Thoracic aorta (tissue), 2 donors: ENCODE measurements at places on chromosomes 7 and 10. TPM values are rescaled to one million over a fixed set of nuclear protein-coding genes. Genes with fewer than 3 reads are reported as not detected.

Gene OR9A2
- not detected for total RNA-seq

DNA sequence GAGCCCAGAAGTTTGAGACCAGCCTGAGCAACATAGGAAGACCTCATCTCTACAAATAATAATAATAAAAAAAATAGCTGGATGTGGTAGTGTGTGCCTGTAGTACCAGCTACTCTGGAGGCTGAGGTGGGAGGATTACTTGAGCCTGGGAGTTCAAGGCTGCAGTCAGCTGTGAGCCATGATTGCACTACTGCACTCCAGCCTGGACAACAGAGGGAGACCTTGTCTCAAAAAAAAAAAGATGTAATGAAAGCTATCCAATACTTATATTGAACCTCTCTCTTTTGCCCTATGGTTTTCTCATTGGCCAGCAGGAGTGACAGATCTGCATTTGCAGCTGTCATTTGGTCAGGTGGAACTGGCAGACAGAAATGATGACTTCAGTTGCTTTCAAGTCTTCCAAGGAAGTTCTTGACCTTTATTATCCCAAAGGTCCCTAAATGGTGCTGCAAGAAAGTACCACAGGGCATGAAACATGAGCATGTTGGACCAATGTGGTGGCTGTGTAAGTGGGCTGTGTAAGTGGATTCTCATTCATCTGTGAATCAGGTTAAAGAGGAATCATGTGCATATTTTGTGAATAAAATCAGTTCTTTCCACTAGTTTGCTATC, 99.4 kb downstream of the CALD1 start:
- H3K4me3 ChIP-seq, result no peak overlapping the region
- H3K27me3 ChIP-seq, result no peaks in the 10 kb centered on the region
- H3K36me3 ChIP-seq, result peaks cover 2% of the 10 kb centered on the region

GRCh38 chr10:122853665-122854313, 8.1 kb upstream of the CUZD1 start:
- H3K4me3 ChIP-seq, result no peak overlapping the region
- H3K4me1 ChIP-seq, result no peaks in the 10 kb centered on the region
- no peaks in the 10 kb centered on the region for H3K27me3 ChIP-seq

Gene CCL24
- total RNA-seq, result not detected

- no peaks in the 10 kb centered on the region for H3K27me3 ChIP-seq
- H3K4me1 ChIP-seq, result peaks cover 45% of the 10 kb centered on the region
- no peak for DNase-seq
- H3K36me3 ChIP-seq, result no peaks in the 10 kb centered on the region
- no peak overlapping the region for H3K4me3 ChIP-seq
Measured at GRCh38 chr7:17369691-17370426, 71.4 kb downstream of the AHR start.

DNA sequence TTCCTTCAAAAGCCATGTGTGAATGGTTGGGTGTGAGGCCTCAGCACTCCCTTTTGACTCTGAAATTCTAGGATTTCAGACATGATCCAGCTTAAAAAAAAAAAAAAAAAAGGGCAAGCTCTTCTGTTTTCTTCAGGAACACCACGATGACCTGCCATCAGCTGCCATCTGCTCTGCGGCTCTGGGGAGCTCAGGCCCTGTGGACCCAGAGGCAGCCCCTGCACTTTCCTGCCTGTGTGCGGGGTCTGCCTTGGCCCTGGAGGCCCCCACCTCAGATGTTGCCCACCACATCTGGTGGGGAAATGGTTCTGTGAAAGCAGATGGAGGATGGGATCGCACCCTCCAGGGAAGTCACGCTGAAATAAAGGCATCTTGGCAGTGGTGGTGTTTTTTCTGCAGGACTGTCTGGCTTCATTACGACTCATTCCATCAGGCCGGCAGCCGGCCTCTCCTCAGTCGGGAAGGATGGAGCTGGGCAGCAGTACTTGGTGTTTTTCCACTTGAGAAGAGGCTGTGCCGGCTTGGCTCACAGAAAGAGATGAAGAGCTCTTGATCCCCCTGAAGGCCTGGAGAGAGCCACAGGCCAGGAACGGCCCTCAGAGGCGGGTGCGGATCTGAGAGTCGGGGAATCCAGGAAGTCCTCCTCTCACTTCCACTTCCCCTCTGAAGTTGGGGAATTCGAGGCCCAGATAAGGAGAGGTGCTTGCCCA, 66.1 kb upstream of the AQP1 start:
- H3K36me3 ChIP-seq, result no peaks in the 10 kb centered on the region
- no peak for DNase-seq
- no peak overlapping the region for H3K4me3 ChIP-seq
- H3K27me3 ChIP-seq, result no peaks in the 10 kb centered on the region
- H3K27ac ChIP-seq, result peak overlapping the region; percentile 95

GRCh38 chr7:28790467-28790866, 167.7 kb downstream of the TRIL start:
- no peak overlapping the region for H3K4me3 ChIP-seq
- no peak overlapping the region for H3K27ac ChIP-seq
- H3K27me3 ChIP-seq, result no peaks in the 10 kb centered on the region

GRCh38 chr10:25102147-25102822, 72.5 kb upstream of the GPR158 start:
- DNase-seq, result no peak
- no peak overlapping the region for H3K27ac ChIP-seq
- H3K4me3 ChIP-seq, result no peak overlapping the region
- no peaks in the 10 kb centered on the region for H3K27me3 ChIP-seq

- DNase-seq, result no peak
- H3K36me3 ChIP-seq, result no peaks in the 10 kb centered on the region
- H3K27me3 ChIP-seq, result no peaks in the 10 kb centered on the region
- peaks cover 53% of the 10 kb centered on the region for H3K4me1 ChIP-seq
Measured at GRCh38 chr10:3045471-3046209, 21.7 kb upstream of the PFKP start.

Gene OIT3
- not detected for total RNA-seq

- peaks cover 13% of the 10 kb centered on the region for H3K4me1 ChIP-seq
- H3K4me3 ChIP-seq, result no peak overlapping the region
- H3K27ac ChIP-seq, result no peak overlapping the region
Measured at GRCh38 chr10:114698271-114699061, 40.4 kb upstream of the ABLIM1 start.

DNA sequence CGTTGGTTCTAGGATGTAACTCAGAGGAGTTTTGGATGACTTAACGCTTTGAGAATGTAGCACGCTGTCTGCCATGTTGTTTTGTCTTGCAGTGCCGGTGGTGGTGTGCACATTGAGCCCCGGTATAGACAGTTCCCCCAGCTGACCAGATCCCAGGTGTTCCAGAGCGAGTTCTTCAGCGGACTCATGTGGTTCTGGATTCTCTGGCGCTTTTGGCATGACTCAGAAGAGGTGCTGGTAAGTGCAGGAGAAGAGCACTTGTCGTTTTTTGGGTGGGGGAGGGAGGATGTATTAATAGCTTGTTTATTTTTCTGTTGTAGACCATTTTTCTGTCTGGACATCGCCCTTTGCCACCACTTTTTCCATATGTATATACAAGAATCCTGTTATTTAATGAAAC, 6.3 kb downstream of the NDUFB2 start:
- H3K36me3 ChIP-seq, result peaks cover 23% of the 10 kb centered on the region
- no peaks in the 10 kb centered on the region for H3K27me3 ChIP-seq
- no peak for DNase-seq
- no peak overlapping the region for H3K4me3 ChIP-seq
- peaks cover 4% of the 10 kb centered on the region for H3K4me1 ChIP-seq

- H3K4me1 ChIP-seq, result no peaks in the 10 kb centered on the region
- H3K27ac ChIP-seq, result no peak overlapping the region
- H3K4me3 ChIP-seq, result no peak overlapping the region
- no peaks in the 10 kb centered on the region for H3K36me3 ChIP-seq
- DNase-seq, result no peak
Measured at GRCh38 chr10:33793793-33794192, 459.3 kb upstream of the NRP1 start.

Gene WEE2
- total RNA-seq, result not detected

GRCh38 chr7:151342102-151342646, 562 bp downstream of the NUB1 start:
- no peak for DNase-seq
- H3K27ac ChIP-seq, result peak overlapping the region; percentile 71
- peaks cover 20% of the 10 kb centered on the region for H3K4me1 ChIP-seq
- no peaks in the 10 kb centered on the region for H3K27me3 ChIP-seq
- peaks cover 12% of the 10 kb centered on the region for H3K36me3 ChIP-seq

DNA sequence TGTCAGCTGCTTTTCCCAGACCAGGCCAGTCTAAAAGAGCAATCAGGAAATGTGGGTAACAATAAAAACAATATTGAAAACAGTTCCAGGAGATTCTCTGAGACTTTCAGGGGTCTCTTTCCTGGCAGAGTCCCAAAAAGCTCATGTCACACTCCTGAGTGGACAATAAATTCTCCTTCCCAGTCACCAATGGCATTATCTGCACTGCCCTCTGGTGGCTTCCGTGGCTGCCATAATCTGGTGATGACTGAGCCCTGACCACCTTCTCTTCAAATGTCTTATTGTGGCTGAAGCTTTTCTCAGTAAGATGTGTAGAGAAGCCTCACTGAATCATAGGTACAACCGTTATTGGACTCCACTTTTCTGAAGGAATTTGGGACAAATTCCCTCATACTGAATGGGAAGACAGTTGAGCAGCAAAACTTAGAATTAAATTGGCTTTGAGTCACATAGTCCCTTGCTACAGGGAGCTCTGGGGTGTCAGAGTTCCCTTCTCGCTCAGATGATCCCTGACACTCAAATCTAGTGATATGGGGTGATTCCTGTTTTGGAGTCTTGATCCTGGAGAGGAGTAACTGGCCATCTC, 24.4 kb upstream of the ASAH2 start:
- no peak overlapping the region for H3K4me3 ChIP-seq
- DNase-seq, result no peak
- no peak overlapping the region for H3K27ac ChIP-seq
- H3K27me3 ChIP-seq, result no peaks in the 10 kb centered on the region
- H3K36me3 ChIP-seq, result no peaks in the 10 kb centered on the region
